ENCODE measurements at places on chromosomes 6 and 20.

DNA sequence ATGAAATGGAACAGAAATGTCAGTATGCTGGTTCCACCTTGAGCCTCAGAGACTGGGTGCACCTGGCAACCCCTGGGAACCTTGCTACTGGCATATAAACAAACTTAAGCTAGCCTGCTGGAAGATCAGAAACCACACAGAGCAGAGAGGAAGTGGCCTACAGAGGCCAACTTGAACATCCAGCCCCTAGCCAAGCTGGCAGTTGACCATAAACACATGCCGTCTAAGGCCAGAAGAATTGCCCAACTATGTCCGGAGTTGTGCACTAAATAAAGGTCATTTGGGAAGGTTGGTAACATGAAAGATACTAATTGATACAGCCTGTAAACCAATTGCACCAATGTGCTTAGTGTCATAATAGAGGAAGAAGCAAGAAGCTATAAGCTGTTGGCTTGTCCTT, 266.6 kb upstream of the BTBD3 start:
- no peak for DNase-seq

DNA sequence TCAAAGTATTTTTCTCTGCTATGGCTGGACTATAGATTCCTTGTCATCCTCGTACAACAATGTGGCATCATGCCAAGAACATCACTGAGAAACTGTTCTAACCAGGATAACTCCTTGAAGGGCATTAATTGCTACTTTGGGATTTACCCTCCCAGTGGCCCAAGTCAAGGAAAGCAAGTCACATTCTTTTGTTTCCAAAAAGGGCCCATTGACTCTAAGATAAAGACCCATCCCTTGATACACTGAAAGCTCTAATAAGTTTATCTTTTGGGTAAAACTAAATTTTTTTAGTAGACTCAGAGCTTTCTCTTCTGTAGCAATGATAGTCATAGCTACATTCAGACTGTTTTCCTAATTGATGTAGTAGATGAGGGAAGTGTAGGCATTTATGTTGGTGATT, at the start of gene OR2J3:
OR2J3 (plus strand) TSS at position 301 of the 400 bp plus-strand sequence. CDS start 3,833 bp downstream, outside the sequence.
- no peak for DNase-seq

DNA sequence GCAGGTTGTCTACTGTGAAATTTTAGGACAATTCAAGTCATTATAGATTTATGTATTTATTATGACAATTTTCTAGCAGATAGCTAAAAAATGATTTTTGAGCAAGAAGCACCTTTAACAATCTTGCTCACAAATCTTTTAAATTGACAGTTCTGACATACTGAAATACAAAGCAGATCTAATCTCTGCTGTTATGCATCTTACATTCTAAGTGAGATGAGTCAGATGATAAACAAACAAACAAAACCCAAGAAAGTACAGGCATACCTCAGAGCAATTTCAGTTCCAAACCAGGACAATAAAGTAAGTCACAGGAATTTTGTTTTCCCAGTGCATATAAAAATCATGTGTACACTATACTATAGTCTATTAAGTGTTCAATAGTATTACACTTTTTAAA, 430.7 kb upstream of the PTCHD4 start:
- no peak for DNase-seq

- no peak for DNase-seq
Observed at GRCh38 chr20:52972190-52972937, at the start of gene TSHZ2. Gene TSHZ2 (plus strand): TSS chr20:52972358. CDS start chr20:52973294, 936 bp downstream.

Data from activated T-helper 1 cell treated with anti-CD3 and anti-CD28 coated beads, Interleukin-2, amount 50 U/mL, for 16 hours (primary cell).